NCI-H82 (cell line): ENCODE measurements at places on chromosomes 7 and 10.

DNA sequence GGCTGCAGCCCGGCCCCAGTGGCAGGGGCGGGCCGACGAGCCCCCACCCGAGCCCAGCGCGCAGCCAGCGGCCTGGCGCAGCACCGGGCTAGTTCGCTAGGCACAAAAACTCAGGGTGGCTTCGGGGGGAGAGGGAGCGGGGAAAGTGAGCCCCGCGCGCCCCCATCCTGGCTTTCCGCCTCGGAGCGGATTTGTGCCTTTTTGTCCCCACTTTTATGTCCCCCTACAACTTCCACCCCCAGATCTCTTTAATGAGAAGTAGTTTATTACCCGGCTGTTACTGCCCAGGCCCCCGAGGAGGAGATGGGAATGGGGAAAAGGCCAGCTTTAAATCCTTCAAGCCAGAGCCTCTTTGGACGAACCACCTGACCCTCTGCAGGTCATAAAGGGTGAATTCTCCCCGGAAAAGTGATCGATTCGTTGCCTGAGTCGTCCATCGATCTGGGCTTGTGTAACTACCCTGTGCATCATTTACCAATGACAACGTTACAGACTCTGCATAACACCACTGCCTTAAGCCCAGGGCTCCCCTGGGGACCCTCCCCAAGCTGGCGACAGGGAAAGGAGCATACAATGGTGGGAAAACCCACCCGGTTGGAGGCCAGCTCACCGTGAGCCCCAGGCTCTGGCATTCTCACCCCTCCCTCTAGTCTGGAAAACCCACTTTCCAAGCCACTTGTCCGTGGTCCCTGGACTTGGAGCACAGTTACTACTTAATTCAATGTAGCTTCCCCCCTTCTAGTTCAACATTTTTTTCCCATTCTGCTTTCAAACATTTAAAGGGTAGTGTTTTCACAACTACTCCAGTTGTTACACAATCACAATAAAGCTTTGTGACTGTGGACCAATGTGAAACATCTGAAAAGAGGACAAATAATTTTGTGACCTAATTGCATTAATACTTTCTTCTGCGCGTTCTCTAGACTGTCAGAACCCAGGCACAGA lies 748 bp upstream of the SH3PXD2A start:
- peak; percentile 27 for DNase-seq

DNA sequence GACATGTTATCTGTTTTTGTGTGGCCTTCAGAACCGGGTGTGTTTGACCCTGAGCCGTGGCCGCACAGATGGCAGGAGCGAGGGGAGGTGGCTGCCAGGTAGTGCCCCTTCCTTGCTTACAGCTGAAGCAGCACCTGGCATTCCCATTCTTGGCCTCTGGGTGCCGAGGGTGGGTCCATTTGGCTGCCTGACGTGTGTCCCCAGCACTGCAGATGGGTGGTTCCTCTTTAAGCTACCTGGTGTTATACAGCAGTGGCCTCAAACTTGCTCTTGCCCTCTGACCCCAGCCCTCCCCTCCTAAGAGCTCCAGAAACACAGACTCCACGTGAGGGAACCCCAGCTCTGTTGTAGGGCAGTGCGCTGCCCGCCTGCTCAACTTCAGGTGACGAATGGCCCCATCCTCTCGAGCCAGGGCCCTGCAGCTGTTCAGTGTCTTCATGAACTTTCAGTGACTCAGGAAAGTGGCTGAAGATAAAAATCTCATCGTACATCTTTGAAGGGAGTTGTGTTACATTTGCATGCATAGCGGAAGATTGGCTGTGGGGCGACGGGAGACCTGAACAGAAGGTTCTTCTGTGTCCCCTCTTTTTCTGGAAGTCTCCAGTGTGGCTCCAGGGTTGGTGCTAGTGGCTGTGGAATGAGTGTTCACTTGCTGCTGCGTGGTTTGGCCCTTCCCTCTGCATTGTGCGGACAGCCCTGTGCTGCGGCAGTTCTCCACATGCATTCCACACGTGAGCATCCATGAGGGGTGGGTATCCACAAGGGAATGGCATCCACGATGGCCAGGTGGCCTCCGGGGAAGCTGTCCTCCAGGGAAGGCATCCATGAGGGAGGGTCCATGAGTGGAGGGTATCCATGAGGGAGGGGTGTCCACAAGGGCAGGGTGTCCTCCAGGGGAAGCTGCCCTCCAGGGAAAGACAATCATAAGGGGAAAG lies 91.6 kb downstream of the INPP5A start:
- no peak for DNase-seq

DNA sequence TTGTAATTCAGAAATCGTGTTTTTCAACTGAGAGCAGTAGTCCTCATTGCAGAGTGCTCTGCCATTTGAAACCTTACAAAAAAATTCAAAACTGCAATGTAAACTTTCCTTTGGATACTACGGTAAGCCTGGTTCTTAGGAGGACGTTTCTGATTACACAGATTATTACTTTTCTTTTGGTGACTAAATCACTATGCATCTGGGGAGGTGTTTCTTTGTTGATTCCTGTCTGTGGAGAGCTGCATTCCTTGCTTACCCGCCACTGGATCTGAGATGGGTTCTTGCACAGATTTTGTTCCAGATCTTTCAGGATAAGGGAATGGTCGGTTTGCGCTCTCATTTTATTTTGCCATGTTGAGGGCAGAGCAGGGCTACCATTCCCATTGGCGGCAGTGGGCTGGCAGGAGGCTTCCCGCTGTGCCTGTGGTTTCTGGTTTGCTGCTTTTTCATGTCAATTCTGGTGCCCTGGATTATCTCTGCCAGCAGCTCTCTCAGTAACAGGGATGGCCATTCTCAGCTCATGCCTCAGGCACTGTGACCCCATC lies 485.1 kb downstream of the GLRX3 start:
- no peak for DNase-seq

GRCh38 chr7:138752518-138753149 lies 45.2 kb upstream of the TMEM213 start:
- no peak for DNase-seq

GRCh38 chr7:65974876-65975275 lies 7.1 kb downstream of the GUSB start:
- DNase-seq: no peak

- DNase-seq: peak; percentile 69
Observed at GRCh38 chr10:119608316-119609155, 11.8 kb upstream of the TIAL1 start.

GRCh38 chr7:135428011-135428410 lies 81.9 kb downstream of the CNOT4 start:
- DNase-seq: peak; percentile 9

- peak; percentile 60 for DNase-seq
Observed at GRCh38 chr10:97333601-97334369, 744 bp downstream of the FRAT2 start.
